ENCODE measurements at places on chromosomes 4 and X. TPM values are rescaled to one million over a fixed set of nuclear protein-coding genes. Genes with fewer than 3 reads are reported as not detected.
A peak's percentile ranks its signal among the peaks of the same experiment; 100 is the strongest.

DNA sequence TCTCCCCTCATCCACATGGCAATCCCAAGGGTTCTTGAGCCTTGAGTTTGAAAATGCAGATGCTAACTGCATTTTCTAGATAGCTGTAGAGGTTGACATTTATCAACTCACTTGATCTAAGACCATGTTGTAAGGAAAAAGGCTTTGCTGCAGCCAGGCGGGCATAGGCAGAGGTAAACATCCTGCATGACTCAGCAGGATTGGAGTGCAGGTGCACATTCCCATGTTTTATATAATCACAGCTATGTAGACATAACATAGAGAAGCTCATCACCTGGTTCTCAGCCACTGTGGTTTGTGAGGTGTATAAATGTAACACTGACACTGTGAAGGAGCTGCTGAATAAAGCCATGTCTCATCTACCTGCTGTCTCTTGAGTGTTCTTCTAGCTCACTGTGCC lies 62.3 kb upstream of the PDE5A start:
- no peaks in the 10 kb centered on the region for H3K27me3 ChIP-seq
- H3K27ac ChIP-seq: no peak overlapping the region
- H3K4me3 ChIP-seq: no peak overlapping the region
- peaks cover 26% of the 10 kb centered on the region for H3K4me1 ChIP-seq
- DNase-seq: no peak

Gene MAB21L2
- not detected for total RNA-seq

Gene AMOT
- 8.3 TPM for total RNA-seq

- H3K27ac ChIP-seq: peak overlapping the region; percentile 67
- H3K4me1 ChIP-seq: peaks cover 33% of the 10 kb centered on the region
- DNase-seq: peak; percentile 76
- no peaks in the 10 kb centered on the region for H3K27me3 ChIP-seq
- no peak overlapping the region for H3K4me3 ChIP-seq
- H3K36me3 ChIP-seq: no peaks in the 10 kb centered on the region
These were observed 1.6 kb upstream of the REELD1 start for GRCh38 chr4:146212781-146213180.

GRCh38 chrX:119887721-119888425 lies 7.8 kb upstream of the AKAP14 start:
- H3K36me3 ChIP-seq: no peaks in the 10 kb centered on the region
- peak; percentile 29 for DNase-seq
- H3K4me3 ChIP-seq: 0 out of 2 replicates have a peak overlapping the region, but pooled peaks have one; percentile 12

Gene USP11
- 36.6 TPM for total RNA-seq

GRCh38 chrX:65695849-65696449 lies 28.5 kb downstream of the MSN start:
- peaks cover 16% of the 10 kb centered on the region for H3K36me3 ChIP-seq
- H3K4me3 ChIP-seq: no peak overlapping the region
- no peak overlapping the region for H3K27ac ChIP-seq

DNA sequence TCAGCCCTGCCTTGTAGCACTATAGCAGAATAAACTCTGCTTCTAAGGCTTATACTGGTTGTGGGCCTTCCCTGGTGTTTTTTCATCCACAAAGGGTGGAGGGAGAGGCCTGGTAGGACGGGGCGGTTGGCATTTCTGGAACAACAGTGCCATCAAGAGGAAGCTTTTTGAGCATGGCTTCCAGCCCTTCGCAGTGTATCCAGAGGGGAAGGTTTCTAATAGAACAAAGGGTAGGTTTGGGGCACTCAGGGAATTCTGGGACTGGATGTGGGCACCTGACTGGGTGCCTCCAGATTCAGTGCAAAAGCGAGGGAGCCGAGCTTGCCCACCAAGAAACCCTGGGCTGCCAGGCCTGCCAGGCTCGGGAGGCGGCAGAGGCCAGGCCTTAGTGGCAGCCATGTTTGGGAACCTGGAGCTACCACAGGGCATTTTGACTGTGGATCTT lies 229.6 kb upstream of the AGTR2 start:
- no peaks in the 10 kb centered on the region for H3K4me1 ChIP-seq
- no peaks in the 10 kb centered on the region for H3K27me3 ChIP-seq
- H3K36me3 ChIP-seq: no peaks in the 10 kb centered on the region
- no peak for DNase-seq
- no peak overlapping the region for H3K4me3 ChIP-seq
- H3K27ac ChIP-seq: no peak overlapping the region

DNA sequence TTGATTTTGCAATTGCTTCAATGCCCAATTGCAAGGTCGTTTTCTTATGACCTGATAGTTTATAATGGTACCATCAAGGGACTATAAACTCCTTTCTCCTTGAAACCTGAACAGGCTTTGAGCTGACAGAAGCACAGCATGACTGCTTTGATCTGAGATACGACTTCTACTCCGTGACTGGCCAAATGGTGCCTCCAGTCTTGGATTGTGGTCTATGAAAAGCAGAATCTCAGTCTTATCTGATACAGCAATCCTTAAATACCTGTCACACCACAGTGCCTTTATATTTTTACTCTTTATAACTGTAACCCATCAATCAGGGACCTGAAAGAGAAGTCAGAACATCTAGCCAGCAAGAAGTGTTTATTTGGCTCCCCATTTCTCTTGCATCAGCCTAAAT lies 93.1 kb downstream of the DOCK11 start:
- H3K4me1 ChIP-seq: no peaks in the 10 kb centered on the region
- H3K4me3 ChIP-seq: no peak overlapping the region
- no peaks in the 10 kb centered on the region for H3K36me3 ChIP-seq
- no peak for DNase-seq
- H3K27ac ChIP-seq: no peak overlapping the region
- no peaks in the 10 kb centered on the region for H3K27me3 ChIP-seq

Gene ARHGAP6
- total RNA-seq: 1.2 TPM

GRCh38 chrX:101691835-101692234 lies 32.2 kb upstream of the ARMCX2 start:
- H3K27ac ChIP-seq: no peak overlapping the region
- no peak for DNase-seq
- H3K27me3 ChIP-seq: no peaks in the 10 kb centered on the region
- H3K4me1 ChIP-seq: no peaks in the 10 kb centered on the region

Gene HTN1
- total RNA-seq: not detected

DNA sequence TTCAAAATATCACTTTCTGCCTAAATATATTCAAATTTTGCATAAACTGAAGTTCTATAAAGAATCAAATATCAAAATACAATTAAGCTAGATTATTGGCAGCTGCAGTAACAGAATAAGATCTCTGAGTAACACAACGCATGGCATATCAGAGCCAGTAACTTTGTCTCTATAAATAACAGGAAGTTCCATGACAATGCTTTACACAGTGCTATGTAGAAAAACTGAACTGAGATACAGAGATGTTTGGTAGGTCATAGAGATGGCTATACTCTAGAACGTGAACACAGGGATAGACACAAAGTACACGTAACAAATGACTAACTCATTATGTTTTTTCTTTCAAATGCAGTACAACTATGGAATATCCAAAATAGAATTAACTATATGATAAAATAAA lies 18.2 kb downstream of the UBE2D3 start:
- H3K27ac ChIP-seq: no peak overlapping the region
- no peak overlapping the region for H3K4me3 ChIP-seq
- peaks cover 19% of the 10 kb centered on the region for H3K4me1 ChIP-seq
- H3K27me3 ChIP-seq: no peaks in the 10 kb centered on the region
- H3K36me3 ChIP-seq: peaks cover 90% of the 10 kb centered on the region
